ENCODE measurements at places on chromosomes 2 and 18.

DNA sequence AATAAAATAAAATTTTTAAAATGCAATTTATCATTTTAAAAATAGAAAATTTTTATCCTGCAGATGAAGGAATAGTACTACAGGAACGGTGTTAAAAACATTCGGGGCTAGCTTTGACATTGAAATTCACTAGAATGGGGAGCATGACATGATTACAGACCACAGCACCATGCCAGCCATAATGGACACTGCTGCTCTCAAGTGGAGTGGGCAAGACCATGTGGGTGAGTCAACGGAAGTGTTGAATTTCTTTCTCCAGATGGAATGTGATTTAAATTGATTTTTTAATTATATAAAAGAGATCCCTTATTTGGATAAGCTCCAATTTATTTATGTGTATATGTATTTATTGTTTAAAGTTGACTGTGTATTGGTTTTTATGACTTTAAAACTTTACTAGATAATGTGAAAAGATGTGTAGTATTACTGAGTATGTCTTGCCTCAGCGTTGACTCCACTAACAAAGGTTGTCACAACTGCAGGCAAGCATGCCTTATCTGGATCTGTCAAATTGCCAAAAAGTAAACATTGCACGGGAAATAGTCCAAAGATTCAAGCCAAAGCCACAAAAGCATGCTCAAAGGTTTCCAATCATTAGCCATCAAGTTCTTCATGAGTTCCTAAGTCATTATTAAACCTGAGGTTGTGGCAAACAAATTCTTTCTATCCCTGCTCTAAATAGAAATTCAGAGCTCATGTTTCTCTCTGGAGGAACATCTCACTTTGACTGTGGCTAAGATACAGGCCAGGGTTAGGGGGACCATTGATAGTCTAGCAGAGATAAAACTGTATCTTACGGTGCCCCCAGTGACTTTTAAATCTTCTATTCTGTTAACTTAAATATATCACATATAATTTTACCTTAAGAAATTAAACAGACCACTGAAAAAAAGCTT, 536.9 kb downstream of the TMX3 start:
- peak; percentile 86 for DNase-seq

- DNase-seq: no peak
Measured at GRCh38 chr2:41024816-41025215, 572.9 kb upstream of the SLC8A1 start.

DNA sequence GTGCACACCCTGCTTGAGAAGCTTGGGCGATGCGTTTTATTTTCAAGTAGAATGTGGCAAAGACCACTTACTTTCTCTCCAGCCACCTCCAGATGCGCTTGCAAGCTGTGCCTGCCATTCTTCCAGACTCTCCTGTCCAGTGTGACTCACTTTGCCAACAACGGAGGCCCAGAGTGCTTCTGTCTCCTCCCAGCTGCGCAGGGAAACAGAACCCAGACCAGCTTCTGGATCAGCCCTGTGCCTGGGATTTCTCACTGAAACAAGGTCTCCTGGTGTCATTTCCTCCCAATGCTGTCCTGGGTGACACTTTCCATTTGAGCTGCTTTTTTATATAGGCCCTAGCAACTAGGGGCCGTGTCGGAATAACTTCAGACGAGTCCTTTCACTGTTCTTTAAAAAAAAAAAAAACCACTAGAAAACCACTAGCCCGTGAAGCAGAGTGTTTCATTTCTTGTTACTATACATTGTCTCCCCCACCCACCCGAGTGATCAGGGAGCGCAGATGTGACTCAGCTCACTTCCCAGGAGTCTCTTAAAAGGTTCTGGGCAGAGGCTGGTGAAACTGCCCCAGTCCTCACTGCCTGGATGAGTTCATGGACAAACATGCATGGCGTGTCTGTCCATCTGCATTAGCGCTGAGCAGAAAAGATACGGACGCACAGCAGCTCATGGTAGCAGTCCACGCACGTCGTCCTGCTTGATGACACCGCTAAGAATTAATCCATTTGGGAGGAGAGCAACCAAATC, 25.3 kb upstream of the RPL31 start:
- DNase-seq: no peak

DNA sequence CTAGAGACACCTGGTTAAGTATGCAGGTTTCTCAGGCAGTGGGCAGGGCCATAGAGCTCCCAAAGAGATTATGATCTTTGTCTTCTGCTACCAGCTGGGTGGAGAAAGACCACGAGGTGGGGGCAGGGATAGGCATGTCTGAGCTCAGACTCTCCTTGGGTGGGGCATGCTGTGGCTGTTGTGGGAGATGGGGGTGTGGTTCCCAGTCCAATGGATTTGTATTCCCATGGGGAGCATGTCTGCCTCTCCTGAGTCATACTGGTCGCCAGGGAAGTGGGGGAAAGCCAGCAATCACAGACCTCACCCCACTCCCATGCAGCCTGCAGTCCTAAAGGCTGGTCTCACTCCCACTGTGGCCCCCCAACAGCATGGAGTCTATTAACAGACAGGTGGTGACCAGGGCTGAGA, 31.4 kb upstream of the RHOB start:
- DNase-seq: no peak

DNA sequence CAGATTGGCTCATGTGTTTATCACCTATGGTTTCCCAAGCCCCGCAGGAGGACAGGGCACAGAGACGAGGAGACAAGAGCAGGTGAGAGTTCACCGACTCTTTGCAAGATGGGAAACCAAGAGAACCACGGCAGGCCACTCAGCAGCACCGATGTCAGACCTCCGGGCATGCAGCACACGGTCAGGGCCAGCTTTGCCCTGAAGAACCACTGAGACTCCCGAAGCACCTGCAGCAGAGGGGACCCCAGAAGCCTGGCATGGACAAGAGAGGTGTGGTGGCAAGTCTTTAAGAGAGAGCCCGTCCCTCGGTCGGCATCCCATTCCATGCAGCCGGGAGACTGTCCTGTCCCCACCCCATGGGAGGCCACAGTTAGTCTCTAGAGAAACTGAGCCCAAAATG, 36.6 kb upstream of the TAF1B start:
- no peak for DNase-seq

GRCh38 chr2:15302154-15302553, 259.0 kb downstream of the NBAS start:
- no peak for DNase-seq

- DNase-seq: peak; percentile 54
Measured at GRCh38 chr2:198314559-198315153, 510.3 kb downstream of the PLCL1 start.

DNA sequence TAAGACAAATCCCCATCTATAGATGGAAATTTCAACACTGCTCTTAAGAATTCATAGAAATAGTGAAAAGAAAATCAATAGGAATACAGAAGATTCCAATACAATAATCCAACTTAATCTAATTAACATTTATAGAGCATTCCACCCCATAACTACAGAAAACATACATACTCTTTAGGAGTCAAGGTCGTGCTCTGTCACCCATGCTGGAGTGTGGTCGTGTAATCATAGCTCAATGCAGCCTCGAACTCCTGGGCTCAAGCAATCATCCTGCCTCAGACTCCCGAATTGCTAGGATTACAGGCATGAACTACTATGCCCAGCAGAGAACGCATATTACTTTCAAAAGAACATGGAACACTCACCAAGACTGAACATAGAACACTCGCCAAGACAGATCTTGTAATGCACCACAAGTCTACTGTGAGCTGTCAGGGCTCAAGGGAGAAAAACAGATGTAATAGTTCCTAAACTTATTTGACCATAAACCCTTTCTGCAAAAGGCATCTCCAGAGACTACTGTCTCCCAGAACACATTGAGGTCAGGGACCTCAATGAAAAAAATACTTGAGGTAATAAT, 14.1 kb downstream of the MEMO1 start:
- DNase-seq: no peak

DNA sequence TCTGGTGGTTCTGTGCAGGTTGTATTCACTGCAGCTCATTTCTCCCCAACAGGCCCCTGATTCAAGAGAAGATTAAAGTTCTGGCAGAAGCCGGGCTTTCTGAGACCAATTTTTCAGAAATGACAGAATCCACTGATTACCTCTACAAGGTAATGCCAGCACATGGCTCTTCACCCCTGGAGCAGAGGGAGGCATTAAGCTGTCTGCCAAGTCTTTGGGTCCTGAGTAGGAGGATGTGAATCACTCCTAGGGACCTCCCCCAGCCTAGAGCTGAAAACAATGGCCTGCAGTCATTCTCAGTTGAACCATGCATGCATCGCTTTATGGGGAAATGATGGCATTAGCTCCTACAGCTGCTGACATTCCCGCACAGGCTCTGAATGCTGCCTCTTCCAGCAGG, 20.5 kb upstream of the RPL37A start:
- no peak for DNase-seq

GRCh38 chr2:172635548-172635947, 79.7 kb downstream of the PDK1 start:
- DNase-seq: no peak

DNA sequence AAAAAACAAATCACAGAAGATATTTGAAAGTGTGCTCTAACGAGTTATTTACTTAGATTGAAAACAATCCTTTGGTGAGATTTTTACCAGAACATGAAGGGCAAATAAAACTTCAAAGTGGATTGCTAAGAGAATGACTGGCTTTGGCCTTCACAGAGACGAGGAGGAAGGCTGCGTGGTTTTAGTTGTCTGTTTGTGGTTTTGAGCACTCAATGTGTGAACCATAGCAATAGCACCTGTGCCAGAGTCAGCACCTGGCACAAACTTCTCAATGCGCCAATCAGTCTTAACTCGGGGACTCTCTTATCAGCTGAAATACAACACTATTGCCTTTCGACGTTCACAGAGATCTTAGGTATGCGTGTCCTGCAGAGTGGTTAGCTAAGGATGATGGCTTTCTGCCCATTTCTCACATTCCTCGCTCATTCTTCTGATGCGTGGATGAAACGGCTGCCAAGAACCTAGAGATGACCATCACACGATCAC, 70.0 kb downstream of the MBP start:
- no peak for DNase-seq

DNA sequence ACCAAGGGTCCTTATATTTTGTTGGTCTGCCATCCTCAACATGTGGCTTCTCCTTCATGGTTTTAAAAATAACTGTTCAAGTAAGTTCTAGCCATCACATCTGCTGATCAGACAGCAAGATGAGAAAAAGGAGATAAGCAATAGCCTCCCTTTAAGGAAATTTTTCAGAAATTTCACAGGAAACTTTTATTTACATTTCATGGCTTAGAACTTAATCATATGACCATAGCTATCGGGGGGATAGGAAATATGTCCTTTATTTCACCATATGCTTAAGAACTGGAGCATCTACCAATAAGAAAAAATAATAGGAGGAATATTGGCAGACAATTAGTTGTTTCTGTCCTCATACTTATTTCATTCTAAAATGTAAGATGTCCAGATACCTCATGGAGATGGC, 16.2 kb downstream of the ATF2 start:
- DNase-seq: no peak

DNA sequence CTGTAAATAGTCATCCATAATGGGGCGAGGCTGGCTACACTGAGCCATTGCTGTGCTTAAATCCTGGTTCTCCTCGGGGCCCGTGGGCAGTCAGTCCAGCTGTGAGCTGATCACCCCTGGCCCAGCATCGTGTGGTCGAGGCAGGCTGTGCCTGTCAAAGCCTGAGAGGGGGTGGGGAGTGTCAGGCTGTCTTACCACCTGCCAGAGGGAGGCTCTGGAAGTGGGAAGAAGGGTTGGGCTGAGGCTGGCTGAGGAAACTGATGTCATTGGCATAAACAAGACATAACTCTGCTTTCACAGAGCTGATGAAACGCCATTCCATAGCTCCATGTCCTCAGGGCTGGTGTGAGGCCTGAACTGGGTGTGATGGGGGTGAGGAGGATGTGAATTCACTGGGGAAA, 49.7 kb downstream of the KLHL29 start:
- no peak for DNase-seq

- DNase-seq: no peak
Measured at GRCh38 chr2:104860451-104860790, 6.5 kb downstream of the POU3F3 start.

- DNase-seq: no peak
Measured at GRCh38 chr2:201931951-201932350, 101.7 kb upstream of the FZD7 start.

DNA sequence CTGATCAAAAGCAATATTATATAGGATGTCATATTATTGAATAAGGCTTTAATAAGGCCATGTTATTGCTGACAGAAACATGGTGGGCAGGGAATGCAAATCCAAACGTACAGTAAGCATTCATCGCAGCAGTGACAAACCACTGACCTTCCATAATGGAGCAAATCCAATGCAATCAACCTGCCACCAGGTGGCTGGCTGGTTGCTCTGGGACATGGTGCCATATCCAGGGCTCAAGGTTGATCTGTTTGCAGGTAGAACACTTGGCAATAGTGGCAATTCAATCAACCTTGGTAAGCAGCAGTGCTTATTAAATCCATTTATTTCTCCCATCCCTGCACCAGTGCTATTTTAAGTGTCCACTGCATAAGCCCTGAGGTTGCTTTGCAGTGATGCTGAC, 75.4 kb downstream of the CERKL start:
- no peak for DNase-seq

DNA sequence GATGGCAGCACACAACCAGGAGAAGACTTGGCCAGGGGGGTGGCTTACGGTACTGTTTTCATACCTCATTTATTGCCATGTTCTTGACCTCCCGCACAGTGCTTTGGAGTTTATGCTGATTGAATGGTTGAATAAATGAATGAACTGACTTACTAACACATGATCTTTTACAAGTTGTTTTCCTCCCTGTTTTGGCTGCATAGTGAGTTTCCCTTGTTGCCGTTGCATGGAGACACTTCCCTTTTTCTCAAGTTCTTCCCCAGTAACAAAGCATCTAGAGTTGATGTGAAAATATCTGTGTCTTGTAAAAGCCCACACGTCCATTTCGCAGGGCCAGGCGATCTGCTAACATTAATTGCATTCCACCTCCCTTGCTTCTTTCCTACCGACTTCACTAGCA, 35.7 kb upstream of the RAB1A start:
- no peak for DNase-seq

GRCh38 chr2:67858886-67859285, 203.9 kb downstream of the C1D start:
- no peak for DNase-seq

GRCh38 chr2:205681401-205682238, 681 bp upstream of the NRP2 start:
- peak; percentile 10 for DNase-seq

- DNase-seq: no peak
Measured at GRCh38 chr18:51686590-51686989, 489.1 kb upstream of the MEX3C start.

DNA sequence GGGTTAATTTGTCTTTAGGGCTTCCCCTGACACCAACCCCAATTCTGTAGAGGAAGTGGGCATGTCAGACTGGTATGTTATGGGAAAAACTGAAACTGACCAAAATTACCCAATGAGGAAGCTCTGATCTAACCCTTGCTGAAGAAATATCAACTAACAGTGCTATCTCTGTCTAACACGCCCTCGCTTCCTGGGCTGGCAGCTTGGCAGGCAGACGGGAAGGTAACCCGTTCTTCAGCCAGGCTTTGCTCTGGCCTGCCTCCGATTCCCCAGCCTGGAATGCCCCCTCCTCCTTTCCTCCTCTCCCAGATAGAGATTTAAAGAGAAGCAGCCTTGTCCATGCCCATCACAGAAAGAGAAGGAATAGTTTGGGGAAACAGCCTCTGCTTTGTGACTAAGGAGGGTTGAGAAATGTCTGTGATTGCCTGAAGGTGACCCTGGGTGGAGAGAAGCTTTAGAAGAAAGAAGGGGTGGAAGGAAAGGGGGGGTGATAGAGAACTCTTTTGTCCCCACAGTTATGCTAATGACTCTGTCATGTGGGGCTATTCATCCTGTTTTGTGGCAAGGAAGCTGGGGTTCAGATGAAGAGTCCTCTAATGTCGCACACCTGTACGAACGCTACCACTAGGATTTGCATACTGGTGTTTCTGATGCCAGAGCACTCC, 15.4 kb downstream of the HK2 start:
- DNase-seq: no peak

Data from COR-L47 (cell line).